ENCODE measurements at places on chromosomes 5 and 9.
A peak's percentile ranks its signal among the peaks of the same experiment; 100 is the strongest.

GRCh38 chr5:142133330-142134206 is 25.0 kb downstream of the NDFIP1 start:
- DNase-seq: no peak

DNA sequence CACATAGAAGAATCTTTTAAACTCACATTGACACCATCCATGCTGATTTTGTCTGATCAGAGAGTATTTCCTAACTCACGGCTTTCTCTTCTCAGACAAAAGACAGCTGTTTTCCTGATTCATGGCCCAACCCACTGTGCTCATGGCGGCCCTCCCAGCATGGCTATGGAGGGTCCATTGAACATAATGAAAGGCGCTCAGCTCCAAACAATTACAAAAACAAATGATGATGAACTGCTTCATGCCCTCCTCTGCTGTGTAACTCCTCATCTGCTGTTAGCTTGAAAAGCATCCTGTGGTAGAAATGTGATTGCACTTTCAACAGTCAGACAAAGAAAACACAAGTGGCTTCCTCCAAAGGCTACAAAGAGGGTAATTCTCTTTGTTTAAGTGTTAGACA is 673.8 kb downstream of the PRELID2 start:
- DNase-seq: no peak

DNA sequence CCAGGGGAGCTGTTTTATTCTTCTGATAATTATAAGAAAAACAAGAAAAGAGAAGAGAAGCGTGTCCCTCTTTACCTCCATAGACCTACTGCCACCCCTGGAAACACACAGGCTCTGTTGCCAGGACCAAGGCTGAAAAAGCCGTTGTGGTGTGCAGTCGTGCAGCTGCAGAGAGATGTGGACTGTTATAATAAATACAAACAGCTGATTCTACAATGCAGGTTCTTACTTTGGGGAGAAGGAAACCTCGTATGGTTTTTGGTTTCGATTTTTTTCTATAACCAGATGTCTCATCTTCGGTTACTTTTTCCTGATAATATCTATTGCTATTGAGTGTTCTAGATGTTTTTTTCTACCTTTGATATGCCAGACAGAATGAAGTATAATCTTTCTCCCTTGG is 28.1 kb downstream of the FYB1 start:
- peak; percentile 4 for DNase-seq

DNA sequence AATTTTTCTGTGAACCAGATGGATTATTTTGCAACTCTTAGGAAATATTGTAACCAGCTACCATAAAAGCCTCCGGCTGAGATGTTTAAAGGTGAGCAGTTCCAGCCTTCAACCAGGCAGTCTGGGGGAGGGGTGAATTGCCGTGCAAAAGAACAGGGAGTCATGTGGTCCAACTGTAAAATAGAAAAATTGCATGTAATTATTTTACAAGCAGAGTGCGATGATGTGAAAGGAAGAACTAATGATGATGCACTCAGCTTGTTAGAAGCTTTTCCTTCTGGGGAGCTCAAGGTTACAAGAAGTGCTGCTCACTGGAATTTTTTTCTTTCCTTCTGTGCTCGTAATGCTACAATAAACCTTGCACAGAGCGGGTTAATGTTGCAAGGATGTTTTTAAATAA is 188.7 kb upstream of the ITGA1 start:
- DNase-seq: no peak

Data from myocyte (in vitro differentiated cells).